ENCODE measurements at places on chromosomes 12 and 14.

DNA sequence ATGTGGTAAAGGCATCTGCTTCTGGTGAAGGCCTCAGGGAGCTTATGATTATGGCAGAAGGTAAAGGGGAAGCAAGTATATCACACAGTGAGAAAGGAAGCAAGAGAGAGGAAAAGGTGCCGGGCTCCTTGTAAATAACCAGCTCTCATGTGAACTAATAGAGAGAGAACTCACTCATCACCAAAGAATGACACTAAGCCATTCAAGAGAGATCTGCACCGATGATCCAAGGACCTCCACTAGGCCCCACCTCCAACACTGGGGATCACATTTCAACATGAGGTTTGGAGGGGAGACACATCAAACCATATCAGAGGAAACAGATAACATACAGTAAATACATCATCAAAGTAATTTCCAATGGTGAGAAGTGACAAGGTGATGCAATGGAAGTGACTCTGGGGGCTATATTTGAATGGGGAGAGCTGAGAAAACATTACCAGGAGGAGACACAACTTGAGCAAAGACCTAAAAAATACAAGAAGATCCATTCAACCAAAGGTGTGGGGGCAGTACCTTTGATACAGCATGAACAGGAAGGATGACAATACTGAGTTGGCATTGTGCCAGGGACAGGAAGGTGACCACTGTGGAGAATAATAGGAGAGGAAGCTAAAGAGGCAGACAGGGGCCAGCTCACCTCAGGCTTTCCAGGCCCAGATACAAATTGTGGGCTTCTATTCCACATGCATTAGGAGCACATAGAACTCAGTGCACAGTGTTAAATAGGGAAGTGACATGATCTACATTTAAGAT, 134.4 kb upstream of the GRIP1 start:
- no peak for DNase-seq

DNA sequence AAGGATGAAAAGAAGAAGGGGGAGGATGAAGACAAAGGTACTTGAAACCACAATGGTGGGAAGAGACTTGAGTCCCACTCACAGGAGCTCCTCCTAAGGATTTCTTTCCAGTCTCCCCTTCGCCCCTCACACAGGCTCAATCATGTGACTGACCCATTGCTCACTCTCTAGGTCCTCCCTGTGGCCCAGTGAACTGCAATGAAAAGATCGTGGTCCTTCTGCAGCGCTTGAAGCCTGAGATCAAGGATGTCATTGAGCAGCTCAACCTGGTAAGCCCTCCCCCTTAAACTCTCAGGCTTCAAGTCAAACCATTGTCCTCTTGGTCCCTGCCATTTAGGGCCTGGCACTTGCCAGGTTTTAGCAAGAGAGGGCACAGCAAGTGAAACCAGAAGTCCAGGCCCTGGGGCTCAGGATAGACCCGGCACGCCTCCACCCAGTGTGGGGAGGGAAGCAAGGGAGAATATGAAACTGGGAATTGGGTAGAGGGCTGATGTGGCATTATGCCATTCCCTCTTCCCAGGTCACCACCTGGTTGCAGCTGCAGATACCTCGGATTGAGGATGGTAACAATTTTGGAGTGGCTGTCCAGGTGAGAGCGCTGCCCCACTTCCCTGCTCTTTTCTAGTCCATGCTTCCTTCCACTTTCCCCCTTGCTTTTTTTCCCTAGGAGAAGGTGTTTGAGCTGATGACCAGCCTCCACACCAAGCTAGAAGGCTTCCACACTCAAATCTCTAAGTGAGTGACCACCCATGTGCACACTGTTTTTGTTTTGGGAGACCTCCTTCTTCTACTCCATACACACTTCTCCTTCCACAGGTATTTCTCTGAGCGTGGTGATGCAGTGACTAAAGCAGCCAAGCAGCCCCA, 1.8 kb downstream of the PSME1 start:
- DNase-seq, result no peak

DNA sequence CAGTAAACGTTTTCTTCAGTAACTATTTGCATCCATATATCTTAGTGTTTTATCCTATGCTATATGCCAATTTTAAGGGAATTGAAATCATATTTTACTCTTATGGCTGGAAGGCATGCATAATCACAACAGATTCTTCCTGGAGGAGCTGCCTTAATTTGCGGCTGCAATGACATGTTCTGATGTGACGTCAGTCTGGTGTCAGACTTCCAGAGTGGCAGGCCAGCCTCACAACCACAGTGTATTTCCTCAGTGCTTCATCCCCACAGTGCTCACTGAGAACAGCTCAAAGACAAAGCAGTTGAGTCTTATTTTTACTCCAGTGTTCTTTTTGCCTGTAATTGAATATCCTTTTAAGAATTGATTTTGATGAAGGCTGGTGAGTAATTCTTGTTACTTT, 107.1 kb downstream of the PLEKHA5 start:
- DNase-seq, result peak; percentile 46

DNA sequence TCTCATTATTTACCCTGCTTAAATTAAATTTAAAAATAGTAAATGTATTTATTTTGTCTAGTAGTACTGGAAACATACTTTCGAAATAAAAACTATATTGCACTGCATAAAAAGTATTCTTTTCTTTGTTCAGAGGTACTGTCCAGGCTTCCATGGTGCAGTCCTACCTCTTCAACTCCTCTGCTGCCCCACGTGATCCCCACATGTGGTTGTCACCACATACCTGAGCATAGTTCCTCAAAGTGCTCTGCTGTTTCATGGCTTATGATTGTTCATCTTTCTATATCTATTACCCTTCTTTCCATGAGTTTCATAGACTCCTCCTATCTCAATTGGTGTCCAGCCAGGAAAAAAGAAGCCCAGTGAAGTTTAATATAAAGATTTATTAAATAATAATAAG, 317.5 kb upstream of the OR4E1 start:
- DNase-seq, result no peak

GRCh38 chr12:131131808-131132117, 178.1 kb downstream of the ADGRD1 start:
- no peak for DNase-seq

DNA sequence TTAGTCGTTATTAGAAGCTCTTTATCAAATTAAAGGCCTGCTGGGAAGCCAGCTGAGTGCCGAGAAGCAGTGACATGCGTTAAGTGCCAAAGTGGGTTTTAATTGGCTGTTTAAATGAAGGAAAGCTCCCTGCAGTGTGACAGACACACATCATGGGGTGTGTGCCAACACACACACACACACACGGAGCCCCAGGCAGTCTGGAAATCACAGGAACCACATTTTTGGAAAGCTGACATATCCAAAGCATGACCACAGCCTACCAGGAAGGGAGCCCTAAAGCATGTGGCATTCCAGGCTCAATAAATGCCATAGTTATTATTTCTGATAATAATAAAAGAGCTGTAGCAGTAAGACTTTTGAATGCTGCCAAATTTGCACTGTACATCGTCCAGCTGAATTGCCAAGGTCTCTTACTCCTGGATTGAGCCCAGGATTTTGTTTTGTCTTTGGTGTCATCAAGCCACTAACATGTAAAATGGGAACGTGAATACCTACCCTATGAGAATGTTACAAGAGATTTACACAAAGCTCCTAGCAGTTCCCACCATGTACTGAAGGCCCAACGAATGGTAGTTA, 135.1 kb downstream of the TMEM30B start:
- DNase-seq, result no peak

DNA sequence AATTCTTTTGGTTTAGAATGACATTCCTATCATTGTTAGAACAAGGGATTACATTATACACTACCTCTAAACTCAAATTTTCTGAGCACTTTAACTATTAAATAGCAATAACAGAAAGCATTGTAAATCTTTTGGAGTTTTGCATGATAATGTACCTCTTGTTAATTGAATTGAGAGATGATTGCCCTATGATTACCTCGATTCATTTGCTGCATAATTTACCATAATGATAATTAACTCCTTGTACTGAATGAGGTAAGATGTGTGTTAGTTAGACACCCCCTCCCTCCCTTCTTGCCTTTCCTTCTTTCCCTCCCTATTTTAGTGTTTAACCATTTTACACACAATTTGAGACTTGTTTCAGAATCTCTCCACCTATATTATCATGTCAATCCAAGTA, 469.2 kb downstream of the DIO2 start:
- DNase-seq, result no peak

DNA sequence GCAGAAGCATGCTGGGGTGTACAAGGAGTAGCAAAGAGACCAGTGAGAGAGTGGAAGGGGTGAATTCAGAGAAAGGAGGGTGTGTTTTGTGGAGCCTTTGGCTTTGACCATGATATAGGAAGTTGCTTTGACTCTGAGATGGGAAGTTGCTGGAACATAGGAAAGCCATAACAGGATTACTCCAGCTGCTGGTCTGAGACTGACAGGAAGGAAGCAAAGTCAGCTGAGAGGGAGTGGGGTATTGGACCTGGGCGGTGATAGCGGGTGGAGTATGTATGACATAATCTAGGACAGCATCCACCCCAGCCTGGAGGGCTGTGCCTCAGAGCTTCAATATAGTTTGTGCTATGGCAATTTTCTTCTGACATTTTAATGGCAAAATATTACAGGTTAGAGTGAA, 324.4 kb downstream of the PDZRN4 start:
- no peak for DNase-seq

DNA sequence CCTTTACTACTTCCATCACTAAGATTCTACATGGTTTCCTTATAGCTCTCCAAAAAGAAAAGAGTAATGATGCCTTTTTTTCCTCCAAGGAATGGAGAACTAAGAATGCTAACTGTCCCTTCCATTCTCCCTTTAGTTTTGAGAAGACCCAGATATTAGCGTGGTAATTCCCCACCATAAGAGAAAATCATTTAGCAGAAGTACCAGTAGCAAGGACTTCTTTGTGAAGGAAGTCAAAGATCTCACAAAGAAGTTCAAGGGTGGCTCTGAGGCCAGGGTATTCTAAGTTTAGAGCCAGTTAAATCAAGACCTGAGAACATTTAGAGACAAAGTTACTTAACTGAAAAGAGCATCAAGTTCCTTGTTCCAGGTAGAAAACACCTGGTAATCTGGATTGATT, 7.3 kb downstream of the USP15 start:
- no peak for DNase-seq

DNA sequence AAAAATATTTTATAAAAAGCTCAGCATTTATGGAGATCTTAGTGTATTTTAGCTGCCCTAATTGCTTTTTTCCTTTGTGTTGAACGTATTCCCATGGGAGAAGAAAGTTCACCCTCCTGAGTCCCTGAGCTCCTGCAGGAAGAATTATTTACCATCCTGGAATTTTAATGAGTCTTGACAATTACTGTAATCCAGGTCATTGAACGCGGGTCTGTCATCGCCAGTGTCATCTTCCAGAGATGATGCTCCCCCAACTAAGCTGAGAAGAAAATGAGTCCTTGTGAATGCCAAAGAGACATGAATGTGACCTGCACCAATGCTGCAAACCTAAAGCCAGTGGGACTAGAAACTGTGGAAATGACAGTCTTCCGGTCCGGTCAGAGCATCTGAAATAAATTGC, 129.5 kb downstream of the FBXL14 start:
- no peak for DNase-seq

DNA sequence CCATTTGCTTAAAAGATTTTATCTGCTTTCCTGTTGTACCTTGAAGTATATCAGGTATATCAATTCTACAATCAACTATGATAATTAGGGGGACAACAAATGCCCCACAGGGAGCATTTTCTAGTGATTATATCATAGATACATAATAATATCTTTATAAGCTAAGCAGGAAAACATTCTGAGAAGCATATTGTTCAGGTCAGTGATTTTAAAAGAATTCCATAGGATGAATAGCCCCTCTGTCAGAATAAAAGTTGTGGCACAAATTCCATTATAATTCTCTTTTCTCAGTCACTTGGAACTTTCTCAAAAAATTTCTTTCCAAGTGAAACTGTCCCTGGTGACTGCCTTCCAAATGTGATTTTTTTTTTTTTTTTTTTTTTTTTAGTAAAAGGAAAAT, 32.9 kb upstream of the HMGA2 start:
- DNase-seq, result no peak

- peak; percentile 53 for DNase-seq
These were observed 21.8 kb downstream of the APPL2 start for GRCh38 chr12:105214148-105214547.

DNA sequence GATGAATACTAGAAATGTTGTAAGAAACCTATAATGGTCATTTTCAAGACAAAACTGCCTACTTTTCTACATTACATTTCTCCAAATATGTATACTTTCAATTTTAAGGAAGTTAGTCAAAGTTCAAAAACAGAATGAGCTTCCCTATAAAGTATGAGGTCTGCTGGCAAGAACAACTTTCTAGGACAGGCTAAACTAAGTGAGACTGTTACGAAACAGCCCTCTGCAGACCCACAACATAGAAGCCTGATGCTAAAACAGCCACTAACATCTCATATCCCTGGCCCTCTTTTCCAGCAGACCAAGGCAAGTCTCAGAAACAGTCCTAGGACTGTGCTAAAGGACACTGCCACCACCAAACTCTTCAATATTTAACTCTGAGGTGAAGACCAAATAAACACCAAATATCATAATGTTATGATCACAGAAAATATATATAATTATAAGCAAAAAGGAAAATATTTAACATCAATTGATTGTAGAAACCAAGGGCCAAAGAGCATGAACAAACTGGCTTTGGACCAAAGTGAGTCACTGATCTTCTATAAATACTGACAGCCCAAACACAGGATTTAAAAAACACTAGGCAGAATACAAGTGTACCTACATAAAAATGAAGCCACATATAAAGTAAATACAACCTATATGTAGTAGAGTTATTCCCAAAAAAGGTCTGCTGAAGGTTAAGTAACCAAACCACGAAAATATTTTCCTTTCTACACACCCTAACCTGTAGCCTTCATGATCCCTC, 27.7 kb downstream of the PPP4R3A start:
- peak; percentile 47 for DNase-seq

GRCh38 chr12:132186857-132187620, 42.8 kb downstream of the NOC4L start:
- no peak for DNase-seq

DNA sequence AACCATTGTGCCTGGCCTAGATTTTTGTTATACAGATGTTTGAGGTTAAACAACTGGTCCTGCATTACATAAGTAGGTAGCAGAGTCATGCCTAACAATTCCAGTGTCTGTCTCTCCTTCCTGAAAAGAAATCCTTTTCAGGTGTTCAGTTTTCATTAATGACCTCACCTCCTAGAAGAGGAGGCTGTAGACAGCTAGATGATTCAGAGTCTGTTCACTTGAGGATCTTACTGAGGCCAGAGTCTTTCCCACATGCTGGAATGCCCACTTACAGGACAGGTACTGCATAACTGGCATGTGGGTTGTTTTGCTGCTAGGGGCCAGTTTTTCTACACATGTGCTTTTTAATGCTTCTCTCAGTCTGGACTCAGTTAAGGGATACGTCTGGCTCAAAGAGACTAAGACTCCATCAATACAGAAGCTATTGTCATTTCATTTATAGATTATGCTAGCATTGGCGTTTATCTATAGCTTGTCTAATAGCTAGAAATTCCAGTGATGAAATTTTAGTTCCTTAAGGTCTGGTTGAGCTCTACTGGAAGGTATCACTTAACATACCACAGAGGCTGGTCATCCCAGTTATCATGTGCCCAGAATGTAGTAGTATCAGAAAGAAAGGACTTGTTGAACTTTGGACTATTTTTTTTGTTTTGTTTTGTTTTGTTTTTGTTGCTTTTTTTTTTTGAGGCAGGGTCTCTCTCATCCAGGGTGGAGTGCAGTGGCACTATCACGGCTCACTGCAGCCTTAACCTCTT, 206.4 kb downstream of the ERC1 start:
- peak; percentile 68 for DNase-seq

All from amniotic epithelial cell (primary cell).